ENCODE measurements at places on chromosomes 2 and 18. TPM values are rescaled to one million over a fixed set of nuclear protein-coding genes. Genes with fewer than 3 reads are reported as not detected.

GRCh38 chr2:182834293-182834692, 32.1 kb downstream of the FRZB start:
- no peak for DNase-seq

- no peak for DNase-seq
Observed at GRCh38 chr2:96548558-96549465, 12.3 kb downstream of the ARID5A start.

- DNase-seq, result no peak
Observed at GRCh38 chr2:197165020-197165419, 145.6 kb downstream of the ANKRD44 start.

DNA sequence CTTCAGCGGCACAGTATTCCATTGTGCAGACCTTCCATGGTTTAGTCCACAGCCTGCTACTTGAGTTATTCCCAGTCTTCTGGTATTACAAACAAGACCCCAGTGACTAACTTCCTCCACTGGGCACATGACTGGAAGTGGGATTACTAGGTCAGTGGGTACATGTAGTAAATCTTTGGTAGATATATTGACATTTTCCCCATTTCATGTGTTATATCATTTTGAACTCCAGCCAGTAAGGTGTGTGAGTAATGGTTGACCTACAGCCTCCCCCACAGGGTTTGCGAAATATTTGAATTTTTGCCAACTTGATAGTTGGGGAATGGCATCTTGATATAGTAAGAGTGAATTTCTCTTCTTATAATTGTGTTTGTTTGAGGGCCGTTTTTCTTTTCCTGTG, 58.8 kb downstream of the RNF144A start:
- no peak for DNase-seq

GRCh38 chr2:69774984-69775982, 33.3 kb downstream of the ANXA4 start:
- peak; percentile 87 for DNase-seq

GRCh38 chr2:156333951-156334495, 1.5 kb upstream of the NR4A2 start:
- DNase-seq, result peak; percentile 86

Gene ZNF396
- total RNA-seq, result 0.19 TPM

DNA sequence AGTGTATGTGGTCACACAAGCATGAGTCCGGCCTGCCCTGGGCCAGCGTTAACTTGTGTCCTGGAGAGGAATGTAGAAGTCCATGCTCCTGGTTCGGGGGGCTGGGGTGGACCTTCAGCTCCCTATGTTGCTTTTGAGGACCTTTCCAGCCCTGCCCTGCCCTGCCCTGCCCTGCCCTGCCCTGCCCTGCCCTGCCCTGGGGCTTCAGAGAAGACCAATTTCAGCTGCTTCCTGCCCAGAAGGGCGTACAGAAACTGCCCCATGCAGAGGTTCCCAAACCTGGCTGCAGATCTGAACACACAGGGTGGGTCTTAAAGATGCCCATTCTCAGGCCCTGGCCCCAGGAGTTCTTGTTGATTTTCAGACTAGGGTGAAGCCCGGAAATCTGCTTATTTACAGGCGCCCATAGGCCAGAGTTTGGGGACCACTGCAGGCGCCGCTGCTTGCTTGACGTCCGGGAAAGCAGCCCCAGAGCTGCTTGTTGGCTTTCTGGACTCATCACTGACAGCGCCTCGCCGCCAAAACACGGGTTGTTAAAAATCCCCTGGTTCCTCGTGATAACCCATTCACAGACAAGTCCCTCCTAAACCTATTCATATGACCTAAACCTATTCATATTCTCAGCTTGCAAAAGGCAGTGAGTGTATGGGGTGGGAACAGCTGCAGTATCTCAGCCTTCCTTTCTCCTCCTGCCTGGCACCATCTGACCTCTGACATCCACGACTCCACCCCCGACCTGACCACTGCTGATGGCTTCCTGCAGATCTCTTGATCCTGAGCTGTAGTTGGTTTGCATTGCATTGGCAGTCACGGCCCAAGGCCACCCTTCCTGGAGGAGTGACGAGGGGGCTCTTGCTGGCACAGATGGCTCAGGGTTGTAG, 198.3 kb downstream of the GLI2 start:
- no peak for DNase-seq

DNA sequence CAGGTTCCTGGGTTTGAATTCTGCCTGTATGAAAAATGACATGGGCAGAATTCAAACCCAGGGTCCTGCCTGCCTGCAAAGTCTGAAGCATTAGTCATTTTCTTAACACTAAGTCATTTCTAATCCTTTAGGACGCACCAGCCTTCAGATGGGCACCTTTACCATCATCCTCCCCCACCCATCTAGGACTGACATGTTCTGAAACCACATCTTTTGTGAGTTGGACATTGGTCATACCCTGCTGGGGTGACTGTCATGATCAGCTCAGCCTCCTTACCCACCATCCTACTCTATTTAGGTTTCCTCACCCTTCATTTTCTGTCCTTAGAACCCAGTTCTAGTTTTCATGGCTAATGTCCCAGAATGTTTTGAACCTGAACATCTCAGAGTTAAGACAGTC, 104.9 kb downstream of the TRIB2 start:
- DNase-seq, result no peak

Gene ALPP
- not detected for total RNA-seq

GRCh38 chr2:22887845-22888244, 497.1 kb upstream of the KLHL29 start:
- DNase-seq, result no peak

Gene GPR55
- total RNA-seq, result 0.38 TPM

DNA sequence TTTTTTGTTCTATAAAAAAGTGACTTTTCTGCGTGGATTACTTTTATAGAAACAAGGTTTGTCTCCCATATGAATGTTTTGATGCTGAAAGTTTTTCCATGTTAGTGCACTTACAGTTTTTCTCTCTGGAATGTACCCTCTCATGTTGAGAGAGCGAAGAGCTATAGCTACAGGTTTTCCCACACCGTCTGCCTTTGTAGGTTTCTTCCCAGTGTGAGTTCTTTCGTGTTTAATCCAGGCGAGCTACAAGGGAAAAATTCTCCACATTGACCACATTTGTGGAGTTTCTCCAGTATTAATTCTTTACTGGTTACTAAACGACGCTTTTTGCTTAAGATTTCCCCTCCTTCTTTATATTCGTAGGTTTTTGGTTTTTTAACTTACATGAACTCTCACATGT, 85.1 kb downstream of the ACSL3 start:
- no peak for DNase-seq

Gene SIGLEC15
- not detected for total RNA-seq

DNA sequence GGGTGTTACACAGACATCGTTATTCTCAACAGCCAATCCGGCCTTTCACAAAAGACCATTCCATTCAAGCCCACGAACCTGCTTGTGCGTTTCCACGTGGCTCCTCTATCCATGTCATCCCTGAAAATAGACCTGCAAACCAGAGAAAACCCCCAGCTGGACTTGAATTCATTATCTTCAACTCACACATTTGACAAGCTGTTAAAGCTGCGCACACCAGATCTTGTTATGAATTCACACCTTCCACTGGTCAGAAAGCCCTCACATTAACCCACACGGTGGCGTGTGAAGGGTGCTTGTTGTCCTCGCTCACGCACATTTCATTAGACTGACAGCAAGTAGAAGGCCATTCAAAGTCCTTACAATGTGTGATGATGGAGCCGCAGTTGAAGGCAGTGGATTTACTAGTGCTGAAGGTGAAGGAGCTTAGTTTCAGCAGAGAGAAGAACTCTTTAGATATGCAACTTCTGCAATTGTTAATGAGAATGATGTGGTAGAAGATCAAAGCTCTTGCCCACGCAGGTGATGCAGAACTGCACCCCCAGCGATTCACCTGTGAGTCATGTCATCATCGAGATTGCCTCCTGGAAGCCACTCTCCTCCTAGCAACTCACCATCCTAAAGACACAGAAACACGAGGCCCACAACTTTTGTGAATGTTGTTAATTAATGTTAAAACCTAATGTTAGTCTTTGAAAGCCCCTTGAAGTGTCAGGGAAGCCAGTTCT, 224.8 kb upstream of the SOX11 start:
- no peak for DNase-seq

DNA sequence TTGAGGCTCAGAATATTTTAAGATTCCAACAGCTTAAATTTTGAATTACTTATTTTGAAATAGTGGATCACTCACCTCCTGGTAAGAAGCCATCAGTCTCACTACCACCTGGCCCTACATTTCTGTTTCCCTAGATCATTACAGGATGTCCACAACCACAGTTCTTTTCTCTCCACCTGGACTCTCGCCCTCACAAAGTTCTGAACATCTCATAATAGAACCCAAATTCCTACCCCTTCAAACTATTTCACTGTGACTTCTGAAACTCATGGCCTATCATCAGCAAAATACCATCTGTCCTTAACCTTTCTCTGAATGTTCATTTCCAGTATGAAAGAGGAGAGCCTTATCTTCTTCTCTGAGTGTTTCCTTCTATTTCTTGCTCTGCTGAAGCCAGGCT, 299.2 kb upstream of the MGAT5 start:
- peak; percentile 4 for DNase-seq

GRCh38 chr18:78813156-78813555, 166.5 kb upstream of the SALL3 start:
- no peak for DNase-seq

- no peak for DNase-seq
Observed at GRCh38 chr2:69226903-69227302, 160.1 kb downstream of the GFPT1 start.

DNA sequence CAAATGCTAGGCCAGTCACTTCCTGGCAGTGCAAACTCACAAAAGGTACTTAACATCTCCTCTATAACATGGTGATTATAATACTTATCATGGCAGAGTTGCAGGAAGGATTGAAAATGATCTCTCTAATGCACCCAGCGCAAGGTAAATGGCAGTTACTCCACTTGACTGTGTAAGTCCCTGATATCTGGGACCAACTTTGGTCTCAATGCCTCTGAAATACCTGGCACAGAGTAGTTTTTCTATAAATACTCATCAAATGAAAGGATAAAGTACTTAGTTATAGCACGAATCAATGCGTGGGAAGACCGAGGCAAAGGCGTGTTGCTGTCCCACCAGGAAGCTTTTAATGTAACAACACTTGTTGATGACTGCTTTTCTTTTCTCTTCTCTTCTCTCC, 24.8 kb downstream of the LRRC30 start:
- no peak for DNase-seq

GRCh38 chr18:48803518-48803917, 147.2 kb downstream of the SMAD7 start:
- no peak for DNase-seq

GRCh38 chr2:111896576-111896975, 1.8 kb upstream of the MERTK start:
- no peak for DNase-seq

Gene GRB14
- total RNA-seq, result not detected

Gene CYP27C1
- not detected for total RNA-seq

Gene ERLEC1
- 24.9 TPM for total RNA-seq

Gene PDE11A
- not detected for total RNA-seq

Gene GPR155
- 3.1 TPM for total RNA-seq

- no peak for DNase-seq
Observed at GRCh38 chr2:8086357-8086756, 595.5 kb upstream of the ID2 start.

GRCh38 chr2:10305715-10306114, 3.0 kb downstream of the HPCAL1 start:
- DNase-seq, result peak; percentile 76

- no peak for DNase-seq
Observed at GRCh38 chr2:9252002-9252357, 45.4 kb downstream of the ASAP2 start.

GRCh38 chr2:122148128-122148767, 392.8 kb downstream of the TSN start:
- DNase-seq, result no peak

Data from activated CD4-positive, alpha-beta T cell treated with anti-CD3 and anti-CD28 coated beads, Interleukin-2, amount 10 ng/mL, durations not matched to agents 24 days and 14 days (primary cell).